ENCODE measurements at places on chromosomes 4 and X. TPM values are rescaled to one million over a fixed set of nuclear protein-coding genes. Genes with fewer than 3 reads are reported as not detected.

TMEM271 gene
- polyA plus RNA-seq, result not detected

MAPK10 gene
- not detected for polyA plus RNA-seq

MAMLD1 gene
- 1.8 TPM for polyA plus RNA-seq

POU3F4 gene
- not detected for polyA plus RNA-seq

IL2RG gene
- 1,411 TPM for polyA plus RNA-seq

COQ2 gene
- 7.5 TPM for polyA plus RNA-seq

UBQLN2 gene
- polyA plus RNA-seq, result 60.9 TPM

COX7B gene
- 377 TPM for polyA plus RNA-seq

CD40LG gene
- 20.0 TPM for polyA plus RNA-seq

SRD5A3 gene
- 17.4 TPM for polyA plus RNA-seq

NKX3-2 gene
- polyA plus RNA-seq, result not detected

NAA11 gene
- polyA plus RNA-seq, result not detected

HS6ST2 gene
- not detected for polyA plus RNA-seq

MAB21L2 gene
- not detected for polyA plus RNA-seq

METTL14 gene
- 36.7 TPM for polyA plus RNA-seq

MSMO1 gene
- polyA plus RNA-seq, result 22.4 TPM

PCDH18 gene
- not detected for polyA plus RNA-seq

Measured in CD8-positive, alpha-beta memory T cell (primary cell).